ENCODE measurements at places on chromosomes 4 and X.

DNA sequence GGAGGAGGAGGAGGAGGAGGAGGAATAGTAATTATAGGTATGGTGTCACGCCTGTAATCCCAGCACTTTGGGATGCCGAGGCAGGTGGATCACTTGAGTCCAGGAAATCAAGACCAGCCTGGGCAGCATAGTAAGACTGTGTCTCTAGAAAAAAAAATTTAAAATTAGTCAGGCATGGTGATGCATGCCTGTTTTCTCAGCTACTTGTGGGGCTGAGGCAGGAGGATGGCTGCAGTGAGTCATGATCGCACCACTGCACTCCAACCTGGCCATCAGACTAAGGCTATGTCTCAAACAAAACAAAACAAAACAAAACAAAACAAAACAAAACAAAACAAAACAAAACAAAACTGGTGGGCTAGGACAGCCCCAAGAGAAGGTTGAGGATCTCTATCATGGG, 3.0 kb downstream of the STARD8 start:
- DNase-seq, result no peak

DNA sequence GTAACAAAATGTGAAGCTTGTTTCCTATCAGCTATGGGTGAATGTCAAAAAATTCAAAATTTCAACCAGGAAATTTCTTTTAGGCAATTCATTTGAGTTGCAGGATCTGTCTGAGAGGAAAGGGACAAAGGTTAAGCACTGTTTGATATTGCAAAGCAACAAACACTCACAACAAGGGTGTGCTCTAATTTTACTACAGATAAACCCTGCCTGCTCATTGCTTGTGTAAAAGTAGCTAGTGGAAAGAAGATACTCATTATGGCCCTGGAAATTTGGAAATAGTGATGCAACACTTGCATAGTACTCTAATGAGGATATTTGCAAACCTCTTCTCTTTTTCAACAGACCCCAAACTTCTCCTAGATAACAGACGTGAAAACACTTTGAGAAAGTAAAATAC, 27.1 kb downstream of the FAM47E start:
- no peak for DNase-seq

DNA sequence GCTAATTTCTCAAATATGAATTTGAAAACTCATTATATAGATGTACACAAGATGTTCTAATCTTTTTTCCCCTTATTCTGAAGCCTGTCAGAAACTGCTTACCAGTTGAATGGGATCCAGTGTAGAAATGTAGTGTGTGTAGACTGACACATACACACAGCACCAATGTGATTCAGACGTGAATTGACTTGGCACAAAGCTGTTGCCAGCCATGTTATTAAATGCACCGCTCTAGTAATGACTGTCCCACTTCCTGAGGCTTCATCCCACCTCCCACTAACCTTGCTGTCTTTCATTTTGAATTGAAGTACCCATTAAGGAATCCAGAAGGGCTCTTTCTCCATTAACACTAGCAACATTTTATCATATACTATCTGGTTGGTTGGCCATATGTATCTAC, 146.6 kb downstream of the PPA2 start:
- DNase-seq, result no peak

DNA sequence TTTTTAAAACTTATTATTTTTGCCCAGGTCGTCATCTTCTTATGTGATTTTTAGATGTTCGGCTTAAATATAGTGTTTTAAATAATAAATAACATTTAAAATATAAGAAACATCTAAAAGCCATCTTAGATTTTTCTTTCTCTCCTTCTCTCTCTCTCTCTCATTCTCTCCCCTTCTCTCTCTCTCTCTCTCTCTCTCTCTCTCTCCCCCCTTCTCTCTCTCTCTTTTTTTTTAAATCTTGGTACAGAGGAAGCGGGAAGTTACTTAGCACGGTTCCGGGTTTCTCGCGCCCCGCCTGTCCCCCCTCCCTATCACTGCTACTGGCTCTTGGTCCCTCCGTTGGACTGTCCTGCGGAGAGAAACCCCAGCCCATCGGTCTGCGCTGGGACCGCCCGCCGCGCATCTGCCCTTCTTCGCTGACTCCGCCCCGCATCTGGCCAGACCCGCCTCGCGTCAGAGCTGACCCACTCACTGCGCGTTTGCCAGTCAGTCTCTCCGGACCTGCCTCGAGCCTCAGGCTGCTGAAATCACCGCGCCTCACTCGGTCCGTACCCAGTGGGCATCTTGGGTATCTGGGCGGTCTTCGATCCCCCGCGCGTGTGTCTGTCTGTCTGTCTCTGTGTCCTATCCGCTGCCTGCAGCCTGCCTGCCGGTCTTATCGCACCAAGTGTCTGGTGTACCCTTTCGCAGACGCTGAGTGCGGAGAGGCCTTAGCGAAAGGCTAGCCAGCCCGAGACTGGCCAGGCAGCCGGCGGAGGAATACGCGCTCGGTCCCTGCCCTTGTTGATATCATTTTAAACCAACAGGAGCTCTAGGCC, at the start of gene PABPC5:
PABPC5 (plus strand) TSS at position 489 of the 818 bp plus-strand sequence. CDS start 739 bp downstream, outside the sequence.
- DNase-seq, result no peak

- no peak for DNase-seq
Observed at GRCh38 chr4:25882226-25882625, 19.4 kb upstream of the SEL1L3 start.

GRCh38 chrX:24014388-24015018, 12.5 kb downstream of the KLHL15 start:
- DNase-seq, result no peak

GRCh38 chr4:32589853-32590252, 1869.7 kb downstream of the PCDH7 start:
- DNase-seq, result no peak

DNA sequence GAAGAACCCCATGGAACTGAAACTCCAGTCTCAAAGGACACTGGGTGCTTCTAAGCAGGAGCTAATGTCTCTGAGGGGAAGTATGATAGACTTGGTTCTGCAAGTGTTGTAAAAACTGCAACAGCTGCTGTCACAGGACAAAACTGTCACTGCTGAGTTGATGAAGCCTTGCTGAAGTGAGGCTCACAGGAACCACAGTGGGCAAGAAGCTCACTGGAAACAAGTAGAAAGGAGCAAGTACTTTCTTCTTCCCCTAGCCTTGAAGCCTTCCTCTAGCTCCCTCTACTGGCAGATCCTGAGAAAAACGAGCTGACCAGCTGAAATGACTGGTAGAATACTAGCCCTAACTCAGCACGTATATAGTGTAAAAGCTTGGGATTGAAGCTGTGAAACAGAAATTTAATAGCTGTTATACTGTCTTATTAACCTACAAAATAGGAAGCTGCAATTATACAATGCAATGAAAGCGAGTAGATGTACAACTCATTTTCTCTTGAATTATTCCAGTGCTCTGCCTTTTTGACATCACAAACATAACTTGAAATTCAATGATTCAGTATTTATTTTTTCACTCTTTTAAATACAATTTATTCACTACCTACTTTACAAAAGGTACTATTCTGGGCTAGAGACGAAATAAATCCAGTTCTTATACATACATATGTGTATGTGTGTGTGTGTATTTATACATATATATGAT, 91.4 kb downstream of the GABRB1 start:
- no peak for DNase-seq
